ENCODE measurements at places on chromosomes 12 and 14.
A peak's percentile ranks its signal among the peaks of the same experiment; 100 is the strongest.

DNA sequence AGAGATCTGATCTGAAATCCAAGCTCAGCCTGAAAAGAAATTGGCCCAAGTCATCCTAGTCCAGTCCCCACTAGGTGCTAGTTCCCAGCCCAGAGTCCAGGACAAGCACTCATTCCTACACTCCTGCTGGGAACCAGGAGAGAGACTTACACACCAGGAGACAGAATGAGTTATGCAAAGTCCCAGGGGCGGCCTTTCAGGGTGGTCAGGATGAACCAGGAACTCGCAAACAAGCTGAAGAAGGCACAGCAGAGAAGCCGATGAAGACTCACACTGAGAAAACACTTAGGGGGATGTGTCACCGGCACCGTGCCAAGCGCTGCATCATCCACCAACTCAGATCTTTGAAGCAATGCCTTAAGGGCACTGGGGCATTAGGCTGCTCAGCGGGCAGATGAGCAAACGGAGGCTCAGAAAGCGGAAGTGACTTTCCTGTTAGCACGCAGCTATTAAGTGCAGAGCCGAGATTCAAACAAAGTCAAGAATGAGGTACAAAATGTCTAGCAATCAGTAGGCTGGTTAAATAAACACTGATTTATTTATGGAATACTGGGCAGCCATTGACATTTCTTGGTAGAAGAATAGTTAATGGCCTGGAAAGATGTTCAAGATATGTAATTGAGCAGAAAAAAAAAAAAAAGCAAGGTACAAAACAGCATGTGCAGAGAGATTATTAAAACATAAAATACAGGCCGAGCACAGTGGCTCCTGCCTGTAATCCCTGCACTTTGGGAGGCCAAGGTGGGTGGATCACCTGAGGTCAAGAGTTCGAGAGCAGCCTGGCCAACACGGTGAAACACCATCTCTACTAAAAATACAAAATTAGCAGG lies 78.7 kb downstream of the LRRC74A start:
- DNase-seq: peak; percentile 95

DNA sequence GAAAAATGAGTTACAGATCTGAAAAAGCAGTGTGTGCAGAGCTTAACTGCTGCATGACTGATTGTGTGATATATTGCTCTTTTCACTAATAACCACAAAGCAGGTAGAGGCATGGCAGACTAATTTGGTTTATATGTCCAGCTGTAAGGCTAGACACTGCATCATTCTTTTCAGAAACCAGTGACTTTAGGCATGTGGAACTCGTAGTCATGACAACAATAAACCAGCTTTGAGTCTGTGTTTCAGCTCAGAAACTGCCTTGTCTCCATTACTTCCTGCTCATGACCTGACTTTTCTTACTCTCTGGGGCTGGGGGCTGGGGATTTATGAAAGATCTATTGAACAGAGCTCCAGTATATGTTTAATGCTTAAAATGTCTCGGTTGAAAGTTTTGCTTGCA lies 146.8 kb upstream of the LRIG3 start:
- peak; percentile 24 for DNase-seq

- no peak for DNase-seq
Observed at GRCh38 chr12:56071648-56072047, 8.3 kb upstream of the ERBB3 start.

DNA sequence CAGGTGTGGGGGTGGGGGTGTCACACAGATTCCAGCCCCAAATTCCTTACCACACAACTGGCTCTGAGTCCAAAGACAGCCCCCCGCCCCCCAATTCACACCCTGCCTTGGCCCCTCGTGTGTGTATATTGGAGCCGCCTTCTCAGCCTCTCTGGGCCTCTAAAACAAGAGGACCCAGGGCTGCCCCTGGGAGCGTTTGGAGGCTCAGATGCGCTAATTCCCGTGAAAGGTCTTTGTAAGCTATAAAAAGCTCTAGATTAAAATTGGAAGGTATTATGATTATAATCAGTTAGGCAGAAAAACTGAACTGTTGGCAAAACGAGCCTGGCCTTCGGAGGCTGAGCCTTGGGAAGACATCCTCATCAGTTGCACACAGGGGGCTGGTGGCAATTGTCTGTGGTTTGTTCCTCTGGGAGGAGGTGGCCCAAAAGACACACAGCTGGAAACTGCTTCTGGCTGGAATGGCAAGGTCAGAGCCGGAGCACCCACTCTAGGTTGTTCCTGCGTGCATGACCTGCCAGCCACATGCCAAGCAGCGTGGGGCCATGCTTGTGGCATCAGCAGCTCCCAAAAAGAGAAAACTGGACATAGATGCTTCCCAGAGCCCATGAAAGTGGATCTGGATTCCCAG lies 118.5 kb downstream of the PHETA1 start:
- DNase-seq: no peak

- no peak for DNase-seq
Observed at GRCh38 chr14:22596354-22596879, 1.7 kb upstream of the ABHD4 start.

DNA sequence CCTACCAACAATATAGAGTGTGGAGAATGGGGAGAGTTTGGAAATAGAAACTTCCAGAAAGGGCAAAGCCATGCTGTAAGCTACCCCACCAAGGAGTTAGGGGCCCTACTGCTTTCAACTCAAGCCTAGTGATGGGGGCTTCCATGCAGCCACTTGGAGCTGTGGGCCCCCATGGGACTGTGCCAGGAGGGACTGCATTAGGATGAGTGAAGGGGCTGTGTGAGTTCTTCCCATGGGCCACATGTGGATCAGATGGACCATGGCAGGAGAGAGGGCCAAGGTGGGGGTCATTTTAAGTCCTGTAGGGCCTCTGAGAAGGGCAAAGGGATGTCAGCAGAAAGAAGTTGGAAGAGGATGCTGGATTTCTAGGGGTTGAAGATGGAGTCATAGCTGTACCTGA lies 23.1 kb upstream of the CIPC start:
- DNase-seq: no peak

- no peak for DNase-seq
Observed at GRCh38 chr14:24065408-24065807, 6.0 kb upstream of the CPNE6 start.

DNA sequence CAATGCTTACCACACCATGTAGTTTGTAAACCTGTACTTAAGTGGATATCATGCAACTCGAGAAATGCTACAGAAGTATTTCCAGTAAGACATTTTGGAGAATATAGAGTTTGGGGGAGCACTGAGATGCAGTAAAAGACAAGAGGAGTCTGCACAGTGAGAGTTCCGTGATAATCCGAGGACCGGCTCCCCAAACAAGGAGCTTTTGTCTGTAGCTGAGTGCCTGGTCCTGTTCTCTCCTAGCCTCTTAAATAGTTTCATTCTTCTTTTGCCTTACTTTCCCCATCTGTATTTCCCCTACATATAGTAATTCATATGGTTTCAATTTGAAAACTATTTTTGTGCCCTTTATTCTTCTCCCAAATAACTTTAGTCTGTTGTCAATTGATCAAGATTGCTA lies 364.1 kb downstream of the EGLN3 start:
- DNase-seq: no peak

DNA sequence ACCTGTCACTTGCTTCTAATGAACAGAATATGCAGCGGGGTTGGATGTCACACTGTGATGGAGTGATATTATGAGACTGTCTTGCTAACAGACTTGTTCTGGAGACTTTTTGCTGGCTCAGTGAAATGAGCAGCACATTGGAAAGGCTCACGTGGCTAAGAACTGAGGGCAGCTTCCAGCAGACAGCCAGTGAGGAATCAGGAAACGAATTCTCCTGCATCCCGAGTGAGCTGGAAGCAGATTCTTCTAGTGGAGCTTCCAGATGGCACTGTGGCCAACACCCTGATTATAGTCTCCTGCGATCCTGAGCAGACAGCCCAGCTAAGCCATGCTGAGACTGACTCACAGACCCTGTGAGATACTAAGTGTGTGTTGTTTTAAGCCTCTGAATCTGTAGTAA lies 16.1 kb upstream of the TSPAN9 start:
- no peak for DNase-seq

DNA sequence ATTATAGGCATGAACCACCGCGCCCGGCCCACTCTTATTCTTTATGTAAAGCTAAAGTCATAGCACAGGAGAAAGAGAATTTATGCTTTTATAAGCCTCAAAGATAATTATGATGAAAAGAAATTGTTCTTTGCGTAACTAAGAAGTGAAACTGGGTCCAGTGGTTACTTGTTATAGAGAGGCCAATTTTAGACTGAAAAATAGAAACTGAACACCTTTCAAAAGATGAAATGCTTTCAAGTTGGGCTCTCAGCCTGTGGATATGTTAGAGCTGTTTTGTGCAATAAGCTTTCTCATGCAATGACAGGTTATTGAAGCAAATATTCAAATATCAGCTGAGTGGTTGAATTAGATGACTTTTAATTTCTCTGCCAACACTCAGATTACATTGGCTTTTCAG lies 7.9 kb downstream of the TMEM253 start:
- no peak for DNase-seq

- no peak for DNase-seq
Observed at GRCh38 chr14:62914873-62915272, 130.4 kb downstream of the KCNH5 start.

GRCh38 chr12:58270966-58271705 lies 329.8 kb downstream of the ATP23 start:
- DNase-seq: no peak

GRCh38 chr12:16350682-16351081 lies 3.2 kb downstream of the MGST1 start:
- peak; percentile 91 for DNase-seq

DNA sequence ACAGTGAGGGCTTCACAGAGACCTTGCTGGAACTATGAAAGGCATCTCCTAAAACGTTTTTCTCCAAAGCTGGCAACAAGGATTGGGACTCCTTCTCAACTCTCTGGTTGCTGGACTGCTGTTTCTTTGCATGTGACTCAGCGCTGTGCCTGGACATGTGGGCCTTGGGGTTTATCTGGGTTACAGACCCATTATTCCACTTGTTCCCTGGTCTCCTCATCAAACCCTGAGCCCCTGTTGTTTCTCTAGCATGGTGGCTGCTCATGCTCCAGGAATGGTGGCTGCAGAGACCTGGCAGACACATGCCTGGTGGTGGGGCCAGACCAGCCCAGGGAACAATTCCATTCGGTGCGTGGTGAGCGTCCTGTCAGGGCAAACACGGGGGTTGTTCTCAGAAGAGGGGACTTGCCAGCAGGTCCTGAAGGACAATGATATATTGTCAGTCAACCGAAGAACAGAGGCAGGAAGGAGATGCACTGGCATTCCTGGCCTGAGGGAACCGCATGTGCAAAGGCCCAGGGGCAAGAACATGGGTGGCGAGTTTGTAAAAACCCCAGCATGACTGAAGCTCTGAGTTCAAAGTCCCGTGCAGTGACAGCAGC lies 320.1 kb upstream of the RTL1 start:
- DNase-seq: no peak

DNA sequence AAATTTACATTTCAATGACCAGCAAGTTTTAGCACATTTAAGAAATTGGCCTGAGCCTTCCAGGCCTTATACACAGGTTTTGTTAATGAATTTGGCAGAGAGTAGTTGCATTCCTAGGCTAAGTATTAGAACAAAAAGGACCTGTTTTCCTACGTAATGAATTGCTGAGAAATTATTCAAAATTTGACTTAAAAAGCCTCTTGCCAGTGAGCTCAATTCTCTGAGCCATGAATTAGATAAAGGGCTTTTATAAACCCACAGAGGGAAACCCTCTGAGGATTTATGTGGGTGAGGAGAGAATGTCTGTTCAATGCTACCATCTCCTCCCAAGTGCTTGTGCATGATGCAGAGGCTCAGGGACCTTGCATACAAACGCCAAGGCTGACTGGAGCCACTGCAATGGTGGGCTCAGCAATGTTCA lies 94.5 kb upstream of the PELI2 start:
- DNase-seq: no peak

GRCh38 chr12:93852173-93852591 lies 175.0 kb downstream of the CRADD start:
- no peak for DNase-seq

DNA sequence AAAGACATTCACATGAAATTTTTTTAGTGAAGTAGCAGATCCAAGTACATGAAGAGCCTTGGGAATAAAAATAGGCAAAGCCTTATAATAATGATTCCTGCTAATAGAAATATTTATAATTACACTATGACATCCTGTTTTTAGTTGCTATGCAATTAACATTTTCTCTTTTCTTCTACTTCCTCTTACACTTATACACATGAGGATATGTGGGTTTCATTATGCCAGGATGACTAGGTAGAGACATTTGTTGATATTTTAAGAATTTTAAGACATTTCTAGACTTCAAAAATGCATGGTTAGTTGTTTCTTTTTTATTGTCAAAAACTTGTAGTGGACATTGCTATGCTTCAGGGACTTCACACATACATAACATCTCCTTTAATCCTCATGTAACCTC lies 326.8 kb downstream of the SYT1 start:
- no peak for DNase-seq

DNA sequence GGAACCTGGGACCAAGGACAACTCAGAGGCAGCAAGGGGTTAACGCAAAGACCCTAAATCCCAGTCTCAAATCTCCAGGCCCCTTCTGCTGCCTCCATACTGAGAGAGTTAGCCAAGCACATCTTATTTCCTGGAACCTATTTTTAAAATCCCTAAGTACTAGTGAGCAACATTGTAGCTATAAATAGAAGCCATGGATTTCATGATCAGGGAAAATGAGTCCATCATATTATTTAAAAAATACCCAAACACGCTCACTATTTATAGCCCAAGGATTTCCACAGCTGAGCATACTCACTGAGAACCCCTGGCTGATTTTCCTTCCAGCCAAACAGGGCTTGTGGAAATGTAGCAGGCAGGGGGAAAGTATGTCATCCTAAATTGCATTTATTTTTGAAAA lies 19.4 kb upstream of the TUNAR start:
- DNase-seq: no peak

- DNase-seq: no peak
Observed at GRCh38 chr12:11813438-11813813, 164.0 kb downstream of the ETV6 start.

- DNase-seq: no peak
Observed at GRCh38 chr12:20631711-20632110, 63.4 kb upstream of the SLCO1C1 start.

GRCh38 chr12:82595941-82596340 lies 90.8 kb upstream of the TMTC2 start:
- DNase-seq: no peak

DNA sequence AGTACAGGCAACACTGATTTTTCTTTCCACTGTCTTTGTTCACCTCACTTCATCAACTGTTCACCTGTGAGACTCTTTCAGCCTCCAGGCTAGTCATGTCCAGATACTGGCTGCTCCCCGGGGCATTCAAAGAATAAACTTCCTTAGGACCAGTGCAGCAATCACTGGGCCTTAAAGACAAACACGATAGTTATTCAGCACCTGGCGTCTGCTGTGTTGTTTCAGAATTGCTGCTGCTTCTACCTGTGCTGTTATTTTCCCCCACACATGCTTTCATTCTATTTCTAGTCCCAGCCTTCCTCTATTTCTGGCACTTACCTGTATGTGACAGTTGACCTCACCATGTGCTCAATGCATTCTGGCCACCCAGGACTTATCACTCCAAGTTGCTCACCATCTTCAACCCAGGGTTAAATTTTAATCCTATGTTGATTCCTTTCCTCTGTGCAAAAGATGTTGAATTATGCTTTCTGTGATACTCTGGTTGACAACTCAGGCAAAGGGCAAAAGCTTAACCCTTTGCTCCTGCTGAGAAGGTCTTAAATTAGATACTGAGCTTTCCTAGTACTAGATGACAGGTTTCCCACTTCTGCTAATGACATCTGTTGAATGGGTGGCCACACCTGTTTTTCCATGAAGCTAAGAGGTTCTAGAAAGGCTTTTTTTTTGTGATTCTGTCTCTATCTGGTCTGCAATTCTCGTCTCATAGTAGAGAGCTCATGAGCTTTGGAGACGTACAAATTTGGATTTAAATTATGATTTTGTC lies 41.4 kb downstream of the PTPRQ start:
- DNase-seq: no peak
